ENCODE measurements at places on chromosomes 2 and 18.

- DNase-seq, result no peak
Observed at GRCh38 chr2:9029721-9030120, 26.2 kb upstream of the MBOAT2 start.

DNA sequence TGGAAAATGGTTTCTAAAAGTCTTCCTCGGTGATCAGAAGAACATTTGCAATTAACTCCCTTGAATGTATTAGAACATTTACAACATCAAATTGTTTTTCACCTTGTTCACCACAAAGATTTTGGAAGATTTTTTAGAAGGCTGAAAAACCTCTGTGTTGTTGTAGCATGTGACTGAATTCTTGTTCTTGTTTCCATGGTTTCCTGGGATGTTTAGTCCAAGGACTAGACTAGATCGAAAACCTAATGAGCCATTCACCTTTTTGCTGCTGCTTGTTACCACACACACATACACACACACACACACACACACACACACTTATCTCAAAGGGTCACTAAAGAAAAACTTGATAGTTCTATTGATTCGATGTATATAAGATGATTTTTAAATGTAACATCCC lies 380.0 kb downstream of the LRRTM4 start:
- DNase-seq, result no peak

DNA sequence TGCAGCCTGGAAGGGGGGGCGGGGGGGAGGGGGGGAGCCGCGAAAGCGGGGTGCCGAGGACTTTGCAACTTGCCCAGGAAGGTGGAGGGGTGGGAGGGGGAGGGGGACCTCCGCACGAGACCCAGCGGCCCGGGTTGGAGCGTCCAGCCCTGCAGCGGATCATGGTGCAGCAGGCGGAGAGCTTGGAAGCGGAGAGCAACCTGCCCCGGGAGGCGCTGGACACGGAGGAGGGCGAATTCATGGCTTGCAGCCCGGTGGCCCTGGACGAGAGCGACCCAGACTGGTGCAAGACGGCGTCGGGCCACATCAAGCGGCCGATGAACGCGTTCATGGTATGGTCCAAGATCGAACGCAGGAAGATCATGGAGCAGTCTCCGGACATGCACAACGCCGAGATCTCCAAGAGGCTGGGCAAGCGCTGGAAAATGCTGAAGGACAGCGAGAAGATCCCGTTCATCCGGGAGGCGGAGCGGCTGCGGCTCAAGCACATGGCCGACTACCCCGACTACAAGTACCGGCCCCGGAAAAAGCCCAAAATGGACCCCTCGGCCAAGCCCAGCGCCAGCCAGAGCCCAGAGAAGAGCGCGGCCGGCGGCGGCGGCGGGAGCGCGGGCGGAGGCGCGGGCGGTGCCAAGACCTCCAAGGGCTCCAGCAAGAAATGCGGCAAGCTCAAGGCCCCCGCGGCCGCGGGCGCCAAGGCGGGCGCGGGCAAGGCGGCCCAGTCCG lies 540 bp downstream of the SOX11 start:
- no peak for DNase-seq

DNA sequence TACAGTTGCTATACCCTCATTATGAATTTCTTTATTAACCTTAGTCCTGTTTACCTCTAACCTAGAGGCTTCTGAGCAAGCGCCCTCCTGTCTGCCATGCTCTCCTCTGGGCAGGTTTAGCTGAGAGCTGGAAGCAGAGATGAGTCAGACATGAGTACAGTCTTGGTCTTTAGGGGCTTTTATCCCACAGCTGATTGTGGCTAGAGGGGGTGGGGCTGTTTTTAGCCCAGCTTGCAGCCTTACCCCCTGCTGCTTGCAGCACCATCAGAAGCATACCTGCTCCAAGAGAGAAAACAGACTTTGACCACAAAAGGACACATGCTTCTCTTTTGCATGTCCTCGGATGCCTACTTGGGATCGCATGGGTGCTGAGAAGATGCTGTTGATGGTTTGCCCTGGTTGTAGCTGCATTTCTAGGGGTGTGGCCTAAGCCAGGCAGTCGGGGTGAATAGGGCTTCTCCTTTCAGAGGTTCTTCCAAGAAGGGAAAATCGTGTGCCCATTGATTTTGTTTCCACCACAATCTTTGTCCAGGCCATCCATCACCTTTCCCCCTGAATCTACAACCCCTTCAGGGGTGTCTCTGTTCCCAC lies 115.0 kb upstream of the LGALSL start:
- no peak for DNase-seq

- DNase-seq, result no peak
Observed at GRCh38 chr2:46390901-46391395, 88.4 kb upstream of the TMEM247 start.

GRCh38 chr2:30710461-30710860 lies 96.8 kb downstream of the CAPN13 start:
- no peak for DNase-seq

DNA sequence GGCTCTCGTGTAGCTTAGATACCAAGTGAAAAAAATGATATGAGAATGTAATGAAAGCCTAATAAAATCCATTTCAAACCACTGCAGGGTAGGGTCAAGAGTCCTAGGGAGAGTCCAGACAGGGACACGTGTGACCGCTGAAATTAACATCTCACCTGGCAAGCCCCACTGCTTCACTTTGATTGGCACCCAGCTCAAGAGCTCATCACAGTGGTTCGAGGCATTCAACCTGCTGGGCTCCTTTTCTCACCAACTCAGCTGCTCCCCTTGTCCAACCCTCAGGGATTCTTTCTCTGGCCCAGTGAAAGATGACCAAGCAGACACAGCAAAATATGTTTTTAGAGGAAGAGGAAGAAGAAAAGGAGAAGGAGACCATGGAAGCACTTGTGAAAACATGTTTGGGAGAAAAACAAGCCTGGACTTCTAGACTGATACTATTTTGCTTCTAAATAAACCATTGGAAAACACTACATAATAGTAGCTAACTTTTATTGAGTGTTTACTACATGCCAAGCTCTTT lies 49.2 kb upstream of the CREB1 start:
- no peak for DNase-seq

DNA sequence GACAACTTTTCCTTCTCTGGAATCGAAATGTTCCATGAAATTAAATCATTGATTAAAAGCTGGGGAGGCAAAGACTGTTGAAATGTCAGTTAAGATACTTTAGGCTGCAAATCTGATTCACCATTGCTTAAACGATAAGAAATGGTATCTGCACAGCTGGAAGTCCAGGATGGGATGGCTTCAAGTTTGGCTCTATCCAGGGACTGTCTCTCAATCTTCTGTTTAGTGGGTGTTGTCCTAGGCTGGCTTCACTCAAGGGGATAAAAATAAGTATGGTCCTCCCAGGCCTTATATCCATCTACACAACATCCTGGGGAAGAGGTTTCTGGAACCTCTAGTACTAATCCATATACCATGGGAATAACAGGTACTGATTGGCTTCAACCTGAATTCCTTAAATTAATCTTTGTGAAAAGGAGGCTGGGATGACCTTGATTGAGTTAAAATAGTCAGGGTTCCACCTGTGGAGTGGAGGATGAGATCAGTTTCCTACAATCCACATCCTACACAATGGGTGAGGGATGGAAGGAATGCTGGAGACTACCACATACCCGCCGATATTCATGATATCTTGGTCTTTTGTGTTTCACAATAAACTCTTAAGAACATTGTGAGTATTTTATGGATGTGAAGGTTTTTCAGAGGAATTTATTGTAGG lies 156.0 kb upstream of the L3MBTL4 start:
- DNase-seq, result no peak

- no peak for DNase-seq
Observed at GRCh38 chr2:160469621-160470204, 23.9 kb downstream of the RBMS1 start.

- no peak for DNase-seq
Observed at GRCh38 chr2:223860809-223861738, 23.7 kb upstream of the AP1S3 start.

DNA sequence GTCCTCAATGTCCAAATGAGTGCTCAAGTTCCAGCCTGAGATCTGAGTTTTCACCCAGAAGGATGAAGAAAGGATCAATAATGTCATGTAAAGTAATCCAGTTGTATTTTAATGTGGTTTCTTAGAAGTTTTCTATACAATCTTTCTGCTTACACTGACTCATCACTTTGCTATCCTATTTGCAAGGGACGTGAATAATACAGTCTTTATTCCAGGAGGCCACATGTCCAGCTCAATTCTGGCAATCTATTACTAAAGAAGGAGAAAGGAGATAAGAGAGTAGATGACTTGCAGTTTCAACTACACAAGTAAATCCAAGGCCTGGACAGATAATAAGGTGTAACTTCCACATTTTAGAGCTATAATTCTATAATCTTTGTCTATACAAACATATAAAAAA lies 601.1 kb upstream of the SETBP1 start:
- no peak for DNase-seq

- no peak for DNase-seq
Observed at GRCh38 chr2:16470936-16471490, 194.6 kb downstream of the CYRIA start.

DNA sequence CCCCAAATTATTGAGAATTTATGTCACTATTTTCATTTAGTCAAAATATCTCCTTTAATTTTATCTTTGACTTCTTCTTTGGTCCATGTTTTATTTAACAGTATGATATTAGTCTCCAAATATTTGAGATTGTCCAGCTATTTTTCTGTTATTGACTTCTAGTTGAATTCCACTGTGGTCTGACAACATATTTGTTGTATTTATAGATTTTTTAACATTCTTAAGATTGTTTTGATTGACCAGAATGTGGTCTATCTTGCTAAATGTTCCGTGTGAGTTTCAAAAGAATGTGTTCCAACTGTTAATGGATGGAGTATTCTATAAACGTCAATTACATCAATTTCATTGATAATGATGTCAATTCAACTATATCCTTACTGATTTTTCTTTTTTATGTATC lies 1452.1 kb downstream of the SUCLG1 start:
- no peak for DNase-seq

GRCh38 chr2:98564541-98565132 lies 43.7 kb downstream of the COA5 start:
- DNase-seq, result no peak

DNA sequence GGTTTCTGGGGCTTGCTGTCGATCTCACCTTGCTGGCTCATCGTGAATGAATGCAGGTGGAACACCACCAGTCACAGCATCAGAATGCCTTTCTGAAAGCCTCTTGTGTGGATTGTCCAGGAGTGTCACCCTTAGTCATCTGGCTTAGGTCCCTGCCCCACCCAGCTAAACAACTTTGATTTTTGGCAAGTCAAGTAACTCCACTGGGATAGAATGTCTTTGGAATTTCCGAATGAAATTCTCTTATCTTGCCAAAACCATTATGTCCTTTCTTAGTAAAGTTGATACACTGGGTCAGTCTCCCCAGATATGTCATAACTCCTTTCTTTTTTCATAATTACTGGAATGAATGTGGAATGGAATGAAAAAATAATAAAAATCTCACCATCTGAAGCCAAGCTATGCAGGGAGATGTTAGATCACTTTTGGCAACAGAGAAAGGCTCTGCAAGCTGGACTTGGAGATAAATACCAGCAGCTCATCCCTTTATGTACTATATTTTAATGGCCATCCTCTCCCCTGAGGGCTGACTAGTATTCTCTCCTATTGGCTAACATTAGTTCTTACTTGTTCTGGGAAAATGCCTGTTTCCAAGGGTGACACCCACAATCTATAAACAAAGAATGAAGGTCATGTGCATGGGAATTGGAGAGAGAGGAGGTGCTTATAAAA lies 35.4 kb downstream of the INSIG2 start:
- no peak for DNase-seq

GRCh38 chr2:205324355-205324754 lies 357.9 kb upstream of the NRP2 start:
- no peak for DNase-seq

DNA sequence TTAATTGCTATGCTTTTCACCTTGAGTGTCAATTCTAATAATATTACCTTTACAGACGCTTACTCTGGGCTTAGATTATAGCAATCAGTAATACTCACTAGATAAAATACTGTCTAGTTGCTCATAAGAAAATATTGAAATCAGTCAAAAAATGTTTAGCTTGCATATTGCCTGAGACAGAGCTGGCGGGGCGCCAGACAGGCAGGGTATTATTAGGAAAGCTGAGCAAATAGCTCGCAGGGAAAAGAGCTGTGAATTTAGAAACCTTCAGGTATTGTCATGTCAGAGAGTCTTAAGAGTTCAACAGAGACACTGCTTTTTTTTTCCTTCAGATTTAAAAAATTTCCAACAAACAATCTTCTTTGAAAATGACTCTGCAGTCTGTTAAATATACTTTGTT lies 118.4 kb downstream of the MEIS1 start:
- no peak for DNase-seq

- no peak for DNase-seq
Observed at GRCh38 chr2:82317012-82317411, 2012.5 kb upstream of the LRRTM1 start.

DNA sequence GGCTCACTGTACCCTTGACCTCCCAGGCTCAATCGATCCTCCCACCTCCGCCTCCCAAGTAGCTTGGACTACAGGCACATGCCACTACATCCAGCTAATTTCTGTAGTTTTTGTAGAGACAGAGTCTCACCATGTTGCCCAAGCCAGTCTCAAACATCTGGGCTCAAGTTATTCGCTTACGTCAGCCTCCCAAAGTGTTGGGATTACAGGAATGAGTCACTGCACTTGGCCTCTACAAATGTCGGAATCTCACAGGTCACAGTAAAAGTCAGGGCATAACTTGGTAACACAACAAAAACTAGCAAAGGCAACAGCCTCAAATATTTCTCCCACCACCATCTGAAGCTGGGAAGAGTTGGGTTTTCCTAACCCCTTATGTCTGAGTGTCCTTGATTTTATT lies 25.3 kb downstream of the SCG2 start:
- no peak for DNase-seq

DNA sequence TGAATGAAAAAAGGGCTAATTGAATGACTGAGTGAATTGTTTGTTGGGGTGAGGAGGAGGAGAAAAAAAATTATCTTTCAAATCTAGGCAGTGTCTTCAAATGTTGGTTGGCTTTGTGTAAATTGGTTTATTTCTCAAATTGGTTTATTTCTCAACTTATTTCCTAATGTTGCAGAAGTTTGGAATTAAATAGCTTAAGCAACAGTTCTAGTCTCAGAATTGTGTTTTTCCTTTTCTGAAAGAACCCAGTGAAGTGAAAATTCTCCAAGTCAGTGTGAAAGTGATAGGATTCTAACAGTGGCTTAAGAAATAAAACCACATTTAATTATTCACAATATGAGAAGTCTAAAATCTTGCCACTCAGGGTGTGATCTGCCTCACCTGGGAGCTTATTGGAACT lies 54.6 kb upstream of the LYPD6B start:
- DNase-seq, result no peak

GRCh38 chr2:54347622-54348021 lies 91.6 kb upstream of the TSPYL6 start:
- DNase-seq, result no peak

DNA sequence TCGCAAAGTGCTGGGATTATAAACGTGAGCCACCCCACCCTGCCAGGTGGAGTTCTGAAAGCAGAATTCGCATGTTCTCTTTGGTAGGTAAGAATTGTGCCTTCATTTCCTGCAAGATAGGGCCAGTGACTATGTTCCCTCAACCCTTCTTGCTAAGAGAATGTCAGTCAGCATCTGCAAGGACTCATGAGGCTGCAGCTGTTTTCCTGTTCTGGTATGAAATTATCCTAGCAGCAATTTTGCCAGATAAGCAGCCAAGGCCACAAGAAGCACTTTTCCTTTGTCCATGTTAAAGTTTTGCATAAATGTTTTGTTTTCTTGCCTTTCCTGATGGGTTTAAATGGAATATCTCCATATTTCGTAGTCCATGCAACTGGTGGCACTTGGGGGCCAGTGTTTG lies 6.8 kb upstream of the ARHGAP28 start:
- DNase-seq, result no peak

All from activated T-helper 1 cell treated with Interleukin-2 at 50 U/mL for 16 hours (primary cell).